Activated T-cell treated with anti-CD3 and anti-CD28 coated beads for 1 hour (primary cell): ENCODE measurements at places on chromosomes 11 and 22.
A peak's percentile ranks its signal among the peaks of the same experiment; 100 is the strongest.

DNA sequence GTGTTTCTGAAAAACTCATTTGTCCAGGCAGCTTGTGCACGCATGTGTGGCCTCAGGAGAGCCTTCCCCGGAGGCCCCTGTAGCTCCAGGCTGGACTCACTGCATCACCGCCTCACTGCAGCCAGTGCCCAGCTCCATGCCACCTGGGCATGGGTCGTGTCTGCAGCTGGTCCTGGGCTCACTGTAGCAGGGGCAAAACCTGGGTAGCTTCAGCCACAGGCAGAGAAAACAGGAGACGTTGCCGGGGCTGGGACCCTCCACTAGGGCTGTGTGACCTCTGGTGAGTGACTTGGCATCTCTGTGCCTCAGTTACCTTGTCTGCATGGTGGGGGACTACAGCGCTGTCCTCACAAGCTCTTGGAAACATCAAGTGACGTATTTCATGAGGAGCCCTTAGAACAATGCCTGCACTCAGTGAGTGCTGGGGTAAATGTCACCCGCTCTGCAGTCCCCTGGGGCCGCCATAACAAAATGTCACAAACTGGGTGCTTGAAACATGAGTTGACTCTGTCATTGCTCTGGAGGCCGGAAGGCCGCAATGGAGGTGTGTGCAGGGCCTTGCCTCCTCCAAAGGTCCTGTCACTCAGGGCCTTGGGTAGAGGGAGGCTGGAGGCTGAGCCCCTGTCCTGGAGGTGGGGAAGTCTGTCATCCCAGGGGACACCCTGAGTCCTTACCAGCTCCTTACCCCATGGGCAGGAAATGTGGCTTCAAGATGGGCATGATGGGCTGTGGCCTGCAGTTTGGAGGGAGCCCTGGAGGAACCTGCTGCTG lies 488.7 kb downstream of the TBC1D22A start:
- no peak for DNase-seq

GRCh38 chr11:83881428-83881827 lies 595.3 kb upstream of the CCDC90B start:
- DNase-seq: no peak

- peak; percentile 18 for DNase-seq
These were observed at the start of the genes MPST and TST for GRCh38 chr22:37019309-37020191. Gene MPST (plus strand): TSS chr22:37019742. CDS start chr22:37019837, 95 bp downstream. Gene TST (minus strand): TSS chr22:37019447. CDS start chr22:37018732, 715 bp downstream.

DNA sequence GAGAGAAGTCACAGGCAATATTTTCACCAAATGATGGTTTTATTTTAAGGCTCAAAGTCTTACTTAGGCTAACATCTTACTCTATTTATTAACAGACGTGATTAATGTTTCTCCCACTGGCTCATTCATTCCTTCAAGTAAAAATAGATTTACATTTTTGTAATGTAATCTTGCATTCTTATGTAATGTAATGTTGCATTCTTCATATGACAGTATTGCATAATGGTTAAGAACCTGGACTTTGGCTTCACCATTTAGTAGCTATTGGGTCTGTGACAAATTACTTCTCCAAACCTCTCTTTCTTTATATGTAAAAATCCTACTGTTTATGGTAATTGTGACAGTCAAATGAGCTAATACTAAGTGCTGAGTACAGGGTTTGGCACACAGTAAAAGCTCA lies 3.3 kb upstream of the DIXDC1 start:
- no peak for DNase-seq

GRCh38 chr11:31780480-31780971 lies 30.6 kb downstream of the PAX6 start:
- DNase-seq: no peak

- DNase-seq: no peak
These were observed 29.7 kb upstream of the EMSY start for GRCh38 chr11:76415073-76415472.

DNA sequence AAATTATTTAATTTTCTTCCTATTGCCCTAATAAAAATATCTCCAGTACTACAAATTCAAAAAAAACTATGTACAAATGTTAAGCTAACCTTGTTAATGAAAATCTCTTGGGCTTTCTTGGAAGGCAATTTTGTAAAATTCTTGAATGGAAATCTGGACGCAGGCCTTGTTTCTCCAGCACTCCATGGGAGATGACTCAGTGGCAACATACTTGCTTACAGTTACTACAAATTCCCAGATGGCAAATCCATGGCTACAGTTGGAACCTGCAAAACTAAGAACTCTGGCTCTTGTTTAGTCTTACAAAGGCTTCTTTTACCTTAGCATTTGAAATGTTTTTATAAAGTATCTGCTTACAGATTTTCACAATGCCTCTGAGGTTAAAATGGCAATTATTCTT lies 725.2 kb downstream of the DLG2 start:
- DNase-seq: no peak

DNA sequence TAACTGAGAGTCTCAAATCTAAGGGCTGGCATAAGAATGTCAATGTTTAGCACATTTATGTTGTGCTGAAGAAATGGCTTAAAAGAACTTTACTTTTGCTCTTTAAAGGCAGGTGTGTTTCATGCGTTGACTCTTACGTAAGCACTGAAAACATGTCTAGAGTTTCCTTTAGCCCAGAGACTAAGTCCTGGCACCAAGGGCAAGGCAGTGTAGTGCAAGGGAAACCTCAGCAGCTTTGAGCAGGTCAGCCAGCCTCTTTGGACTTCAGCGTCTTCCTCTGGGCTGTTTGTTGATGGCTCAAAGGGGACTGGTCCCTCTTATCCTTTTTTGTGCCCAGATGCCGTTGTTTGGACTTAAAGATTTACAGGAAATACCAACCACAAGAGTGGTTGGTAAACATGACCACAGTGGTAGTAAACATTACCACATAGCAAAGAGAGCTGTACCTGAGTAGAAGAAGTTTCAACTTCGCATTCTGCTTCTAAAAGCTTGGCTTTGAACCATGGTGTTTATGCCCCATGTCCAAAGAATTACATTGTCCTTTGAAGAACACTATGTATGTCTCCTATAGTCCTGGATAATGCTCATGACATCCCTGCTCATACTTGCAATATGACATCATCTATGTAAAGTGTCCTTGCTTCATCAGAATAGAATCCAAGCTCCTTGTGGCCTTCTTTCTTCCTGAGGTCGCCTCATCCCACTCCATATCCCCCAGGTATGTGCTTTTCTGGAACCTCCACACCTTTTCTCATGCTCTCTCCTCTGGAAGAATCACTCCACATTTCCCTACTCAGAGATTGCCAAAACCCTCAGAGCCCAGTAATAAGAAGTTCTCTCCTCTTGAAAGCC lies 23.5 kb downstream of the TENM4 start:
- no peak for DNase-seq

GRCh38 chr22:49013707-49014106 lies 814.0 kb downstream of the BRD1 start:
- DNase-seq: no peak

- no peak for DNase-seq
These were observed 608.9 kb downstream of the NTM start for GRCh38 chr11:131979364-131979763.

- no peak for DNase-seq
These were observed 61.3 kb downstream of the LRRC4C start for GRCh38 chr11:41398175-41398574.

DNA sequence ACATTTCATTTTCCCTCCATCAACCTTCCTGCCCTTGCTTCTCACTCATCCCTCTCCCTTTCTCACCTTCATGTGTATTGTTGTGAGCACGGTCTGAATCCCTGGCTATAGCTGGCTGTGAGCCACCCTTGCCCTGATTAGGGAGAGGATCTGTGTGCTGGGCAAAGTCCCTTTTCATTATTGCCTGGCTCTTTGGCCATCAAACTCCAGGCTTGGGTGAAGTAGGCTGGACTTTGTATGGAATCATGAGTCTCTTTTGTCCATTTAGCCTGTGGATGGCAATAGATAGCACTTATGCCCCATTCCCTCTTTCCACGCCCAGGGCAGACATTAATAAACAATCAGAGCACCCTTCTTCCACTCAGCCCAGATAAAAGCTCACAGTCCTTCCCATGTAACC lies 6.7 kb downstream of the MYO18B start:
- DNase-seq: no peak

DNA sequence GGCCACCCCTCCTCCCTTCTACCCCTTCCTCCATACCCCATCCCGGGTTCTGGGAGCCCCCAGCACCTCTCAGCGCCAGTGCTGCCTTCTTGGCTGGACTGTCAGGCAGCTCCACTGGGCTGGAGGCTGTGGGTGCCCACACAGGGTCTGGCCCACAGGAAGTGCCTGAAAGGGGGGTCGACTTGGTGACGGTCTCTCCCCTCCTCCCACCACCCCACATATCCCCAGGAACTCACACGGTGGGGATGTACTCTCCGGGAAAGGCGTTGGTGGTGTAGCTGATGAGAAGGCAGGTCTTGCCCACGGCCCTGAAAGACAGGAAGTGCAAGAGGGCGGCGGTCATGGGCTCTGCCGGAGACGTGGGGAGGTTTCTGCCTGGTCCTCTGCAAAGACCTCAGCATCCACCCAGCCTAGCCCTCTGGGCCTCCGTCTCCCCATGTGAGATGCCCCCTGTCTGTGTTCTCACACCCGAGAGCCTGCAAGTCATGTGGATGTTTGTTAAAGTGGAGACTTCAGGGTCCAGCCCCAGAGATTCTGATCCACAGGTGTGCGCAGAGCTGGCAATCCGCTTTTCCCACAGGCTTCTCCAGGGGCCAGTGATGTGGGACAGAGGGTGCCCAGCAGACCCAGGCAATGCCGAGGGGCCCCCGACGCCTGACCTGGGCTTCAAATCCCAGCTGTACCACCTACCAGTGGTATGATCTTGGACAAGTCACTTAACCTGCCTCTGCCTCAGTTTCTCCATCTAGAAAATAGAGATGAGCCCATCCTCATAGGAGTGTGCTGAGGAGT lies 2.5 kb downstream of the RAC2 start:
- no peak for DNase-seq

- no peak for DNase-seq
These were observed 47.6 kb downstream of the NECTIN1 start for GRCh38 chr11:119681361-119681910.

DNA sequence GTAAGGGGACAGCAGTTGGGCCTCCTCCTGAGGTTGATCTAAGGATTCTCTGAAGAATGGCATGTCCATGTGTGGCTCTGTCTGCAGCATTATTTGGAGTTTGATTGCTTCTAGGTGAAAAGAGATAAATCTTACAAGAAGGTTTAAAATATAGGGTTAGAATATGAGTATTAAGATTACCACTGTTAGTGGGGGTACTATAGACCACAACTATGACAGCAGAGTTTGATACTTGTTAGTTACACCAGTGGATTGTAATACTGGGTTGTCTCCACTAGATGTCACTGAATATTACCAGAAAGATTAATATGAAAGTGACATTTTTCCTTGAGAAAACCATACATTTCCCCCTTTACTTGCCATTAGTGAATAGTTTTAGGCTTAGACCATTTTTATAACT lies 47.9 kb downstream of the ZNF280B start:
- no peak for DNase-seq

GRCh38 chr22:35539910-35540594 lies 579 bp upstream of the RASD2 start:
- peak; percentile 54 for DNase-seq

DNA sequence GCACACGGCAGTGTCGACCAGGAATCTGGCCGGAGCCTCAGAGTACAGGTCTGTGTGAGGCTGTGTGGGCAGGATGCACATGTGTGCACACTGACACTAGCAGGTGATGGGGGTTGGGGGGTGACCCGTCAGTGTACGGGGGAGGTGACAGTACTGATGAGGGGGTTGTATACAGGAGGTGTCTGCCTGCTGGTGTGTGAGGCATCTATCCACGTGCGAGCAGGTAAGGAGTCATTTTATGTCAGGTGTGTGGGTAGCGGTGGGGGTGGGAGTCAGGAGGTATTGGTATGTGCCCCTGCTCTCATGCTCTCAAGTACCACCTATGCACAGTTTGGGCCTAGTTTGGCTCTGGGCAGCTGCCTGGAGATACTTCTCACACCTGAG lies 4.5 kb upstream of the PHRF1 start:
- no peak for DNase-seq

- no peak for DNase-seq
These were observed 219.9 kb downstream of the HIPK3 start for GRCh38 chr11:33476945-33477606.

- no peak for DNase-seq
These were observed 71.6 kb downstream of the EXT2 start for GRCh38 chr11:44167046-44167445.

DNA sequence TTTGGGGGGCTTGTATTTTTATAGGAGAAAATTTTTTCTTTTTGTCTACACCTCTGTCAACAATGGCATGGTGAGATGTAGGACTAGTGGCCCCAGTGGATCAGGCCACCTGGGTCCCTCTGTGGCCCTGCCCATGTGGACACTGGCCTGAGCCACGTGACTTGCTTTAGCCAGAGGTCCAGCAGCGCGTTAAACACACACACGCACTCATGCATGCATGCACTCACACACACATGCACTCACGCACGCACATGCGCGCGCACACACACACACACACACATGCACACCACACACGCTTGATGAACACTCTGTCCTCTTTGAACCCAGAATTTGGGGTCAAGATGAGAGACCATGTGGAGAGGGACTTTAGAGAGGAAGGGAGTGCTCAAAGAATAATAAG lies 59.4 kb upstream of the NUP50 start:
- DNase-seq: no peak

DNA sequence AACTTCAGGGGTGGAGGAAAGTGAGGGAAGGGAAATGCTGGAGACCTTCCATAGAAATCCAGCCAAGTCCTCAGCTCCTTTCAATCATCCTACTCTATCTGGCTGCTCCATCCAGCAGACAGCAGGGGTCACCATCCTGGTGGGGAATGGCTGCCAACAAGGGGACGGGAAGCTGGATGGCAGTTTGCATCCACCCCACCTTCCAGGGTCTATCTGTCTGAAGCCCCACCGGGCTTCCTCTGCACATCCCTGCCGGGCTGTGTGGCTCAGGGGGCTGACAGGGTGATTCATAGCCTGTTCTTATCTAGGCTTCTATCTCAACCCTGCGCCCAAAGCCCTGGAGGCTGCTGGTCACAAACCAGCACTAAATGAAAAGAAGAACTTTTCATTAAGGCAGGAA lies 1.1 kb downstream of the SYTL2 start:
- no peak for DNase-seq

- DNase-seq: peak; percentile 31
These were observed 1.7 kb downstream of the SBF1 start for GRCh38 chr22:50473088-50473487.

- DNase-seq: peak; percentile 17
These were observed at the start of gene SCUBE1 for GRCh38 chr22:43343262-43343669. Gene SCUBE1 (minus strand): TSS chr22:43343372. CDS start chr22:43343261, 111 bp downstream.

GRCh38 chr11:18299721-18300120 lies 22.2 kb downstream of the HPS5 start:
- DNase-seq: no peak
